ENCODE measurements at places on chromosomes 6 and 20. TPM values are rescaled to one million over a fixed set of nuclear protein-coding genes. Genes with fewer than 3 reads are reported as not detected.

The MROH8 gene
- 0.13 TPM for total RNA-seq

The MMUT gene
- 13.0 TPM for total RNA-seq

The LY6G6D gene
- total RNA-seq = not detected

The C6orf58 gene
- not detected for total RNA-seq

- DNase-seq = no peak
Measured at GRCh38 chr6:61100072-61100471, 1186.0 kb downstream of the KHDRBS2 start.

DNA sequence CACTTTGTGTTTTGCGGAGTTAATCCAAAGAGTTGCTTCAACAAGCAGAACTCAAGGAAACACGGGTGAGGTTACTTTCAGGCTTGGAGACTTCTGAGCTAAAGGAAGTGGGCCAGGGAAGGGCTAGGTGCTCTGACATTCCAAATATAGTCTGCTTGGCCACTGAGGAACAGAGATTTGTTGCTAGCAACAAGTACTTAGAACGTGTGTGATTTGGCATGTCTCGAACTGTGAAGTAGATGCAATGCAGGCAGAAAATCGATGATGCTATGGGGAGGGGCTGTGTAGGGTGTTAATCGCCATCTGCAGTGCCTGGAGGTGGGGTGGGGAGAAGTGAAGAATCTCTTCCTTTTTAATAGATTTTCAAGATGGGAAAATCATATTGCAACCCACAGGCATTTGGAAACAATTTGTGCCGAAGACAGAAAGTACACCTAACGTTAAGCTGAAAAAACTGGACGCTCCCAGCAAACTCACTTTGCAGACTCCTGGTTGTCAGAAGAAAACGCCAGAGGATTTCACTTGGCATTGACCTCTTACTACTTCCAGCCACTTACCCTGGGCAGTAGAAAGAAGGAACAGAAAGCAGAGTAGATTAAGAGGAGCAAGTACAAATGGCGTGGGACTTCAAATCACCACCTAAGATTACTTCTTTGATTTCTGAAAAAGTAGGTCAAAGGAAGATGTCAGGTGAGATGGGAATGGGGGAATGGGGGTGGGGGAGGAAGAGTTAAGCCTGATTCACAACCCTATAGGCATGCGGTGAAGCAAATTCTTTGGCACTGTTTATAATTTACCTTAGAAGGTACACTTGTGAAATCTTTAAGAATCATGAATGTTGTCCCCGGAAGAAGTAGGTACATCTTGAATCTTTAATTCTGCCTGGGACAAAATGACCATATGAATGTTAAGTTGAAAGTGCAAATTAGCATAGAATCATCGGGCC lies 314.1 kb downstream of the CD83 start:
- DNase-seq = no peak

- DNase-seq = no peak
Measured at GRCh38 chr20:15069355-15069754, 731.9 kb upstream of the FLRT3 start.

DNA sequence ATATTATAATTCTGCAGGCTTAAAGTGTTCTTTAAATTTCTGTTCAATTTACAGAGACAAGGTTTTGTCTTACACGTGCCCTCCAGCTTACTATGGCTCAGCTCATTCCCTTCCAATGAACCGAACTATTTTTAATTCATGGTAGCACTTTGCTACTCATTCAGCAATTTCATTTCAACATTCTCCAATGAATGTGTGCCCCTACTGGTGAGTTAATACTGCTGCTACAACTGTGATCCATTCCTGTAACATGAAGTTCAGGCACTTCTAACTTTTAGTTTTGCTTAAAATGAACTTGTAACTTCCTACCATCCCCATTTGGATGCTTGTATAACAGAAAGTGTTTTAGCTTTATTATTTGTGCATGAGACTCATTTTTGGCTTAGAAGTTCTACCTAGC lies 99.7 kb downstream of the F13A1 start:
- no peak for DNase-seq

DNA sequence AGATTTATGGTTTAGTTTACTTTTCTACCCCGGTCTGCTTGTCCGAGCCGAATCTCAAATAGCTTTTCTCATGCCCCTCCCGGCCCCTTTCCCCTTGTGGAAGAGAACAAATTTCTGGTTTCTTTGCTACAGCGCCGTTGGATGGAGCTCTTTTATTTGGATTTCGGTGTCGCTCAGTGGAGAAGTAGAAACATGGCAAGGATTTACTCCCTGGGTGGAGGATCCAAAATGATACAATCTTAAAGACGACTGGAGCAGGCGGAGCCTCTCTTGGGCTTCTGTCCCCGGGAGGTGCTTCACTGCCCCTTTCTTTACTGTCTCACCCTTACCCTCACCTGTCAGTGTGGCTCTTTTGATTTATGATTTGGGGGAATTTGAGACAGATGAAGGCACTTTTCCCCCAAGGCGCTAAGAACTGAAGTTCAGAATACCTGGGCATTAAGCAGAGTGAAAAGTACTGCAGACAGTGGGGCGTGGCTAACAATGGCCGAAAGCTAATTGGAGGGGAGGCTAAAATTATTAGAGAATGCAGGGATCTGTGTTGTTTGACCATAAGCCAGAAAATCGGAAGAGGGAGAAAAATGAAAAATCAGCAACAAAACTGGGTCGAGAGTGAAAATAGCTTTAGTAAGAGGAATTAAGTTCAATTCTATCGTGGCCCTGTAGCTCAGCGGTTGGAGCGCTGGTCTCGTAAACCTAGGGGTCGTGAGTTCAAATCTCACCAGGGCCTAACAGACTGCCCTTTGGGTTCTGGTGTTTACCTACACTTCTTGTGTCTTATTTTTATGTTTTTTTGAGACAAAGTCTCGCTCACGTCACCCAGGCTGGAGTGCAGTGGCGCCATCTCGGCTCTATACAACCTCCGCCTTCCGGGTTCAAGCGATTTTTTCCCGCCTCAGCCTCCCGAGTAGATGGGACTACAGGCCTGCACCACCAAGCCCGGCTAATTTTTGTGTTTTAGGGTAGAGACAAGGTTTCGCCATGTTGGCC lies 145.1 kb upstream of the ZNF184 start:
- DNase-seq = no peak

- no peak for DNase-seq
Measured at GRCh38 chr20:50376888-50377459, 133.2 kb upstream of the PTPN1 start.

DNA sequence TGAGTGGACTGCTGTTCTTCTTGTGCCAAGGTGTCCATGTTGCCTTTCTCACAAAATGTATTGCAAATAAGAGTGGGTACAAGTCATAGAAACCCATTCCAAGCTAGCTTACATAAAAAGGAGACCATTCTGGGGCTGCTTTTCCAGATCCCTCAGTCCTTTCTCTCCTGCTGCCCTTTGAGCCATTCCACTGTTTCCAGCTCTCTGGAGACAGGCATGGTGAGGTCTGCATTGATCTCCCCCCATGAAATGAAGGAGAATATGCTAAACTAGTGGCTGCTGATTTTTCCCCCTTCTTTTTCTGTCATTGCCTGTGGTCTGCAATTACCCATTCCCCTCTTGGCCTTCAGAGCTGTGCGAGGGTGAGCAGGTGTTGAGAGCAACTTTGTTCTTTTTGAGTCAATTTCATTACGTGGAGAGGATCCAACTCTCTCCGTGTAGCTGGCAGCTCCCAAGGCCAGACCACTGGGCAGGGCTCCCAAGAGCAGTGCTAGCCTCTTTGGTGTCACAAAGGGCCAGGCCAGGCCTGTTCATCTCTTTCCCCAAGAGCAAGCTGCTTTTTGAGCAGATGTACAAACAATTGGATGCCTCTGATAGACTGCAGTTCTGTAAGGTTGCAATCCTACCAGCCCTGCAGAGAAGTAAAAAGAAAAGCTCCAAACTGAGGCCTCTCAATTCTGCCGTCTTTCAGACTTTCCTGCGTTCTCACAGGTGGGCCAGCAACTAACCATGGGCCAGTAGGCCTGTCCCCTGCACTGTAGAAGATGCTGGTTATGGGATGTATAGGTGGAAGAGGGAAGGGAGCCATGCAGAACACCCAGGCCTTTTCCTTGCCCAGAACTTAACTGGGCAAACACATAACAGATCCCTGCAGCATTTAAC lies 96.1 kb upstream of the ARMC2 start:
- DNase-seq = no peak

DNA sequence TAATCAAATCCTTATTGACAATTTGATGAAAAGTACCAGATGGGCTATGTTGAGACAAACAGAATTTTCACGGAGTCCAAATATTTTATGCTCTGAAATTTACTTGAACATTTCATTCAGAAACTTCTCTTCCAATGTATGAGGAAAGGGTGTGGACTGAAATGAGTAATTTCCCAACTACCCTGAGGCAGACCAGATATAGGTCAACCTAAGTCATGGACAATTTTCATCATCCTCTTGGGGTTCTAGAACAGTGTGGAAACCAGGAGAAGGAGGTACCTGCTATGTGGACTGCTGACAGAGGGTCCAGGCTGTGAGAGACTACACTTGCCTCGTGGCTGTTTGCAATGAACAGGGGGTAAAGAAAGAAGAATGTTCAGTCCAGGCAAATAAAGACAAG lies 323.0 kb downstream of the ESR1 start:
- DNase-seq = no peak

DNA sequence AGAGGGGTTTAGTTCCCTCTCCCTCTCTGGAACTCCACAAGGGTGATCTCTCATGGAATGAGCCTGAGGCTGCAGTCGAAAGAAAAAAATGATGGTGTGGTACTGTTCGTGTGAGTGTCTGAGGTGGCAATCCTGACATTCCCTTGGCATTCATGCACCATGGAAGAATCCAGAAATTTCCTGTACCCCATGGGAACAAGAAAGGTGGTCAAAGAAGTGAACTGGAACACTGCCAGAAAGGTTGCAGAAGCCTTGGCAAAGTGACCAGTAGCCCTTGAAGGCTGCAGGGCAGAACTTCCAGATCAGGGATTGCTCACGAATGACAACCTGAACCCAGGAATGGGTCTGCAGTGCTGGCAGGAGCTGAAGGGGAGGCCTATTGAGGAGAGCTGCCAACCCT lies 394.7 kb downstream of the CD83 start:
- DNase-seq = no peak

DNA sequence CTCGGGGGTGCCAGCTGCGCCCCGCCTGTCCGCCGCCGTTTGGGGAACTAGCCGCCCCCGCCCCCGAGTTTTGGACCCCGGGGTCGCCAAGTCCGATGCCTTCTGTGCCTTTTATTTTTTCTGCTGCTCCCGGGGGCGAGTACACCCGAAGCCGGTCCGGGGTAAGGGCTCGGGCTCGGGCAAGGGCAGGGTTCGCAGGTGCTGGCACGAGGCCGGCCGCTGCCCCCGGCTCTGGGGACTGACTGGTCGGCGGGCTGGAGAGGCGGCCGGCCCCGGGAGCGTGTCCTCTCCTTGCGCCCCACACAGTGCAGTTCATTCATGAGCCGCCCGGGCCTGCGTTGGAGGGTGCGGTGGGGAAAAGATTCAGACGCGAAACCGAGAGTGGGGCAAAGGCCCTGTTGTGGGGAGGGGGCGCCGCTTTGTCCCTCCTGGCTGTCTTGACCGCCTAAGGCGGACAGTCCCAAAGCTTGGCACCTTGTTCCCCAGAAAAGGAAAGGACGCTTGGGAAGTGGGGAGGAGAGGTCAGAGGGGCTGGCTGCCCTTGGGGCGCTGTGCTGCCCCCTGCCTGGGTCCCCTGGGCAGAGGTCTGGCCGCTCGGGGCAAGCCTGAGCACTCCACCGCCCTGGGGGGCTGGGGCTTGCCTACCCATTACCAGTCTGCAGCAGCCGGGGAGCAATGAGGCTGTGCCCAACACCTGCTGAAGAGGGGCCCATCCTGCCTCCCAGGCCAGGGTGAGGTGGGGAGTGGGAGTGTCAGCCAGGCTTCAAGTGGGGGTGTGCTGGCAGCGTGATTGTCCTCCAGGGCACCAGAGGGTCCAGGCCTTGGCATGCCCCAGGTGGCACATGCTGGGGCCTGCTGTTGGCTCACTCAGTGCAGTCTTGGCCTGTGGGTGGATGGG lies 915 bp downstream of the TMEM63B start:
- no peak for DNase-seq

DNA sequence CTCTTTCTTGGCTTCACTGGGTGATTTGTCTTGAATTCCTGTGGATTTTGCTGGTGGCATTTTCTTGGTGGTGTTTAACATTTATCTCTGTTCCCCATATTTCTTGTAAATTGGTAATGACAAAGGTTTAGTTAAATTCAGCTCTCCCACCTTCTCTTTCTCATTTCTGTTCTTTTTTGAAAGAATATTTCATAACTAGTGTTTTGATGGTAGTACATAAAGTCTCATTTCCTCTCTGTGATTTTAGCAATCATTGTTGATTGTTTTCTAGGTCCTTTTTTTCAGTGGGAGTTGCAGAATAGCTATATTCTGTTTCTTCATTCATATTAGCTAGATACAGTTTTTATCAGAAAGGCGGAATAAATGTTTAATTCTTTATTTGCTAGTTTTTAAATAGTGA lies 73.1 kb downstream of the QKI start:
- no peak for DNase-seq

GRCh38 chr6:124443541-124443940 lies 518.7 kb upstream of the RNF217 start:
- no peak for DNase-seq

DNA sequence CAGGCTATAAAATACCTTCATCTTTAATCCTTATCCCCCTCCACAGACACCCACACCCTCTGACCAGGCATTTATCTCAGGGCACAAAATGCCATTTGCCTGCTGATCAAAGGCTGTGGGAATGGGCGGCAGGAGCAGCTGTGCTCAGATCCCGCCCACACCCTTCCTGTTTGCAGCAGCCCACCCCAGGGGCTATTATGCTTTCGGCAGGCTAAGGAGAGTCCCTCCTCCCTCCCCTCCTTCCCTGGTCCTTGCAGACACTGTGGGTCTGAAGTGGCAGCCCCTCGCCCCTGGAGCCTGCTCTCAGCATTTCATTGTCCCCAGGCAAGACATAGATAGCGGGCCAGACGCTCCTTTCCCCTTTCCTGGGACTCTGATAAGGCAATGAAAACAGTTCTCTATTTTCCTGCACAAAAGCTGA lies 220.8 kb upstream of the HEY2 start:
- no peak for DNase-seq

- no peak for DNase-seq
Measured at GRCh38 chr6:162068340-162068739, 659.2 kb downstream of the PRKN start.
